ENCODE measurements at places on chromosomes 6 and 20. TPM values are rescaled to one million over a fixed set of nuclear protein-coding genes. Genes with fewer than 3 reads are reported as not detected.
A peak's percentile ranks its signal among the peaks of the same experiment; 100 is the strongest.

GRCh38 chr20:41480054-41480770, 113.6 kb upstream of the EMILIN3 start:
- H3K4me1 ChIP-seq: peaks cover 25% of the 10 kb centered on the region
- H3K27ac ChIP-seq: peak overlapping the region; percentile 66
- no peak overlapping the region for H3K4me3 ChIP-seq
- peaks cover 35% of the 10 kb centered on the region for H3K36me3 ChIP-seq
- DNase-seq: peak; percentile 33

DNA sequence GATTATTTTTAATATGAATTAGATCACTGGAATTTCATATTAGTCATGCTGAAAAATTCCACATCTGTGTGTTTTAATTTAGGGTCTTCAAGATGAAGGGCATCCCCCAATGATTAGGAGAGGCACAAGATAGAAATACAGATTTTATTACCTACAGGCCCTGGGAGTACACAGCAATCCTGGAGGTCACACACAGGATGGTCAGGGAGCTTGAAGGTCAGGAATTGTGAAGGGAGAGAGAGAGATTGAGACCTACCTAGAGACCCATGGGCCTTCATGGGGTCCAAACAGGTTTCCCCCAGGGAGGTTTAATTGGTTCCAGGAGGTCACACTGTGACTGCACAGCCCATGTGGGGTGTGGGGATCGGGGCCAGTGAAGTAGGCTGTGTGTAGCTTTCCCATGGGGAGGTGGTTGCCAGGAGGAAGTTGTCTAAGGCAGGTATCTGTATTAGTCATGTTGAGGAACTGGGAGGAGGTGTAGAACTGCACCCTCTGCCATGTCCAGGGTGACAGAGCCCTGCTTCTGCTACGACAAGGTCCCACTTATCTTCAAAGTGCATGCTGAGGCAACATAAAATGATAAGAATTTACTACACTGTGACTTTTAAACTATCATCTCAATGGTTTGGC, 18.3 kb downstream of the SNX9 start:
- H3K36me3 ChIP-seq: no peaks in the 10 kb centered on the region
- no peak overlapping the region for H3K4me3 ChIP-seq
- H3K4me1 ChIP-seq: peaks cover 27% of the 10 kb centered on the region

GRCh38 chr6:146775220-146775619, 176.4 kb downstream of the ADGB start:
- H3K27ac ChIP-seq: no peak overlapping the region
- no peak for DNase-seq
- no peaks in the 10 kb centered on the region for H3K36me3 ChIP-seq
- H3K4me3 ChIP-seq: no peak overlapping the region

DNA sequence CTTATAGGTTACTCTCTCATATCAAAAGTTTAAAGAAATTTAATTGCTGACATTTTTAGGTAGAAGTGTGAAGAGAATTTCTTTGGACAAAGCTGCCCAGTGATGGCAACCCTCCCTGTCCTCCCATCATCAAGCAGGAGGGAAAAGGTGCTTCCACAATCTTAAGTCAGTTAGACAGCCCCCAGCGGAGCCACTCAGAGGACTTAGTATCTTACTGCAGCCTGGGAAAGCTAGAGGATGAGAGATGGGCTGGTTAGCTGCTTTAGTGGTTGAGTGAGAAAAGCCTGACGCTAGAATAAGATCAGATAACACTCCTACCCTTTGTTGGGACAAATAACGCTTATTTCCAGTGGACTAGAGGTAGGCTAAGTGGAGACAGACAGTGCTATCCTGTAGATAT, 227.1 kb downstream of the RFPL4B start:
- no peak overlapping the region for H3K27ac ChIP-seq
- no peaks in the 10 kb centered on the region for H3K36me3 ChIP-seq
- no peak overlapping the region for H3K4me3 ChIP-seq
- H3K27me3 ChIP-seq: no peaks in the 10 kb centered on the region
- no peaks in the 10 kb centered on the region for H3K4me1 ChIP-seq

GRCh38 chr20:3222635-3223600, 13.6 kb downstream of the ITPA start:
- H3K36me3 ChIP-seq: peaks cover 28% of the 10 kb centered on the region
- peak overlapping the region; percentile 75 for H3K27ac ChIP-seq
- peak; percentile 51 for DNase-seq
- no peak overlapping the region for H3K4me3 ChIP-seq

- no peaks in the 10 kb centered on the region for H3K36me3 ChIP-seq
- DNase-seq: no peak
- peaks cover 12% of the 10 kb centered on the region for H3K4me1 ChIP-seq
- H3K4me3 ChIP-seq: no peak overlapping the region
- no peaks in the 10 kb centered on the region for H3K27me3 ChIP-seq
These were observed 31.9 kb downstream of the GMPR start for GRCh38 chr6:16270178-16270794.

CNR1 gene
- total RNA-seq: not detected

TMEM217 gene
- total RNA-seq: 3.1 TPM

BACH2 gene
- total RNA-seq: 70.9 TPM

PPP1R16B gene
- total RNA-seq: 65.1 TPM

FAM217A gene
- total RNA-seq: not detected

SSTR4 gene
- not detected for total RNA-seq

Measured in activated CD8-positive, alpha-beta T cell treated with anti-CD3 and anti-CD28 coated beads, Interleukin-2, amount 10 ng/mL, durations not matched to agents 7 days and 5 days (primary cell).